Frontal cortex (tissue), 4 donors: ENCODE measurements at places on chromosomes 11 and 22.

- no peak for DNase-seq
Observed at GRCh38 chr11:46117842-46118241, 3.4 kb downstream of the PHF21A start.

- DNase-seq, result no peak
Observed at GRCh38 chr11:26841818-26842473, 120.1 kb upstream of the SLC5A12 start.

DNA sequence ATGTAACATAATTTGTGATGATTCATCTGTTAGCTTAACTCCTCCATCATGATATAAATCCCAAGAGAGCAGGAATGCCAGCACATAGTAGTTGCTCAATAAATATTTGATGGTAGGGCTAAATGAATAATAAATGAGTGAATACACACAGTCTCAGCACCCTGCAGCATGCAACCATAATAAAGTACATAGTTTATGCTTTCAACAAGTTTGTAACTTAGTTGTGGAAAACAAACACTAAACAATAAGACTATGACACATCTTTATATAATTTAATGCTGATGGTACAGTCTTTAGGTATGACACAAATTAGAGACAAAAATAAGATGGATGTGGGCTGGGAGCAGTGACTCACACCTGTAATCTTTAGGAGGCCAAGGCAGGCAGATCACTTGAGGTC, 3.8 kb downstream of the ALKBH8 start:
- no peak for DNase-seq

DNA sequence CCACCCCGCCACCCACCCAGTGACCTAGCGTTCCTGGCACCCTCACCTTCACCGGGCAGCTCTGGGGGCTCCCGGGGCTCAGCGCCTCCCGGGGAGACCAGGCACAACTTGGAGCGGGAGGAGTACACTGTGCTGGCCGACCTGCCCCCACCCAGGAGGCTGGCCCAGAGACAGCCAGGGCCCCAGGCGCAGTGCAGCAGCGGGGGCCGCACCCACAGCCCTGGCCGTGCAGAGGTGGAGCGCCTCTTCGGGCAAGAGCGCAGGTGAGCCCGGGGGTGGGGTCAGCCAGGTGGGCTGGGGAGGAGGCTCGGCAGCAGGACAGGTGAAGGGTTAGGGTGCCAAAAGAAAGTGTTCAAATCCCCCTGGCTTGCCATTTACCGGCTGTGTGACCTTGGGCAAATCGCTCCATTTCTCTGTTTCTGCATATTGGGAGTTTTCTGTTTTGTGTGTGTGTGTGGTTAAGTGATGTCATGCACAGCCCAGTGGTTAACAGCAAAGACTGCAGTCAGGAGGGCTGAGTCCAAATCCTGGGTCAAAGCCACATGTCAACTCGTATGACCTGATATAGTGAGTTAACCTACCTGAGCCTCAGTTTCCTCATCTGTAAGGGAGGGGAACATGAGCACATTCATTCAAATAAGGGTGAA, 29.5 kb downstream of the TRIOBP start:
- no peak for DNase-seq

DNA sequence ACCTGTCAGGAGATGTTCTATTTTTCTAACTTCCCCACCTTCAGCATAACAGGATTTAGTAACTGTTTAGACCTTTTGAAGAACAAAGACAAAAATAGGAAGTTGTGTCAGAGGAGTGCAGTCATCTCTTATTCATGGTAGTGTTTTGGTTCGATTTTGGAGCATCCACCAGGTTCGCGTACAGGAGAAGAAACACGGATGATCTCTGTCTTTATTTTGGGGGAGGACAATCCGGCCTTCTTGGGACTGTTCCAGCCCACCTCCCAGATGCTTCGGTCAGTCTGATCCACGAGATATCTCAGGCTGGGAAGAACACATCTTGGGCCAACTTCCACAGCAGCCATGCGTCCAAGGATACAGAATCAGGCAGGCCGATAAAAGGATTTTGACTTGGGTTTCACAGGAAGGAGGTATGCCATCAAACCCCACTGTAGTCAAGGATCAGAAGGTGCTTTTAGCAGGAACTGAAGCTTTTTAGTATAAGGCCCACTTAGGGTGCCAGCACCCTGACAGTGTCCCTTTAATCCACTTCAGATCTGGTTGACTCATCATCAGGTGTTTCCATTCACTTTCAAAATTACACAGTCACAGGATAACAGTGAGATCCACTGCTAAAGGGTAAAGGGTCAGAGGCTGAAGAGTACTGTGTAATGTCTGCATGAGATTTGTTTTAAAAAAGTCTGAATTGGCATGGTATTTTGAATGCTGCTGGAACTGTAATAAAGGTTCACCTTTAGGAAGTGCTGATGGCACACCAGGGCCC, 16.5 kb downstream of the PATZ1 start:
- DNase-seq, result no peak

GRCh38 chr11:120811199-120811598, 212.7 kb upstream of the TBCEL start:
- DNase-seq, result no peak

DNA sequence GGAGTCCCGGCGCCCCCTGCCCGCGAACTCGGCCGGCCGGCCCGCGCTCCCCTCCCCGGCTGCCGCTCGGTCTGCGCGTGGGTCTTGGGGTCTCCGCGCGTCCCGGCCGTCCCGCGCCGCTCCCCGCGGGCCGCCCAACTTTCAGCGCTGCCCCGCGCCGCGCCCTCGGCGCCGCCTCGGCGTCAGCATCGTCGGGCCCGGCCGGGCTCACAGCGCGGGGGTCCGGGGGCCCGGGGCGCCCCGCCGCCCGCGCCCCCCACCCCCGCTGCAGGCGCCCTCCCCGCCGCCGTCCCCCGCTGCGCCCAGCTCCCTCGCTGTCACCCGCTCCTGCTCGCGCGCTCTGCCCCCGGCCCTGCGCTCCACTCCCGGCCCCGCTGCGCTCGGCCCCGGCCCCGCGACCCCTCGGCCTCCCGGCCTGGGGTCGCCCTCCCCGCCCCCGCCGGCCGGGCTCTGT, at the start of gene KCNJ4:
TSS of gene KCNJ4 (minus strand) at position 124 of the 454 bp plus-strand sequence. CDS start 27,067 bp downstream, outside the sequence.
- no peak for DNase-seq

DNA sequence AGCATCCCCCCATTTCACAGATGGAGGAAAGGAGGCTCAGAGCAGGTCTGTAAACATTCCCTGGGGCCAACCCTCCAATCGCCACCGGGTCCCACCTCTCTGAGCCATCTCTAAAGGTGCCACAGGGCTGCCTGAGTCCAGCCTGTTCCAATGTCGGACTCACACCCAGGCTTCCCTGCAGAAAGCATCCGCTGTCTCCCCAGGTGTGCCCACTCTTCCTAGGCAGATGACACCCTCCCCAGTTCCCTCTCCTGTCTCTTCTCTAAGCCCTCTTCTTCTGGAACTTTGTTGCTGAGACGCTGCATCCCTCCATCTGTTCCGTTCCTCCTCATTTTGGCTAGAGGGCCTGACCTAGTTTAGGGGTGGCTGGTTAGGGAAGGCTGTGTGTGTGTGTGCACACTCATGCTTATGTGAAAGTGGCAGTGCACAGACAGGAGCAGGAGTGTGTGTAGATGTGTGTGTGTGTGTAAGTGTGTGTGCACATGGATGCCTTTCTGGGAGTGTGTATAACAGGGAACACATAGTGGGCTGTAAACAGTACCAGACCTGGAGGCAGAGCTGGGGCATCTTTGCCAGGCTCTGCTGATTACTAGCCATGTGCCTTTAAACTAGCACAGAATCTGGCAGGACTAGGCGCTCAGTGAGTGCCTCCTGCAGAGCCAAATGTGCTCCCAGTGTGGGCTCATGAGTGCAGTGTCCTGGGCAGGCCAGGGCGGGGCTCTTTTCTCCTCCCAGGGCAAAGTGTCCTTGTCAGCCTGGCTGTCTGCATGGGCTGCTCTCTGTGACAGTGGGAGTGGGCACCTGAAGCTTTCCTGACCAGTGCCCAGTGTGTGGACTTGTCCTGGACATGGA, 77.3 kb upstream of the NECTIN1 start:
- DNase-seq, result no peak

- no peak for DNase-seq
Observed at GRCh38 chr22:49765091-49765771, 62.4 kb downstream of the BRD1 start.

DNA sequence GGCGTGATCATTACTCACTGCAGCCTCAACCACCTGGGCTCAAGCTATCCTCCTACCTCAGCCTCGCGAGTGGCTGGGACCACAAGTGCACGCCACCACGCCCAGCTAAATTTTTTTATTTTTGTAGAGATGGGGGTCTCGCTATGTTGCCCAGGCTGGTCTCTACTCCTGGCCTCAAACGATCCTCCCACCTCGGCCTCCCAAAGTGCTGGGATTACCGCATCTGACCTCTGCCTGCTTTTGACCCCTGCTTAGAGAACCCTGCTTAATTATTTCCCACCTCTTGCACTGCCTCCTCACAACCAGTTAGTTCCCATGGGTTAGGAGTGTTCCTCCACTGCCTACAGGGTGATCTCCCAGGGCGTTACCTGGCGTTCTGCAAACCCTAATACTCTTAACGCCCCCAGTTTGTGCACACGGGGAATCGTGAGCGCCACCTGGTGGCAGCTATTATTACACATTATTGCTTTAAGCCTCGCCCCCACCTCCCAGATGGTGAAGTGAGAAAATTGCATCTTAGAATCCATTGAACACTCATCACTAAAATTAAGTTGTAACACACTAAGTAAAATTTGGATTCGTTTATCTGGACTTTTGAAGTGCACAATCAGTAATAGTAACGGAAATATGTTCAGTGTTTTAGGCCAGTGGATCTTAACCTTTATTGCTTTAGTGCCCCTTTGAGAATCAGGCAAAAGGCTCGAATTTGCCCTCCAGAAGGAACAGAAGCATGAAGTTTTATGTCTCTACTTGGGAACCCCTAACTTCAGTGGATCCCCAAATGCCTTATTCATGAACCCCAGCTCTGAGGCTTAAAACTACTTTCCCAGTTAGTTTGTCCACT, 61.4 kb upstream of the ASPHD2 start:
- no peak for DNase-seq

GRCh38 chr22:44759001-44759400, 6.6 kb downstream of the ARHGAP8 start:
- no peak for DNase-seq

DNA sequence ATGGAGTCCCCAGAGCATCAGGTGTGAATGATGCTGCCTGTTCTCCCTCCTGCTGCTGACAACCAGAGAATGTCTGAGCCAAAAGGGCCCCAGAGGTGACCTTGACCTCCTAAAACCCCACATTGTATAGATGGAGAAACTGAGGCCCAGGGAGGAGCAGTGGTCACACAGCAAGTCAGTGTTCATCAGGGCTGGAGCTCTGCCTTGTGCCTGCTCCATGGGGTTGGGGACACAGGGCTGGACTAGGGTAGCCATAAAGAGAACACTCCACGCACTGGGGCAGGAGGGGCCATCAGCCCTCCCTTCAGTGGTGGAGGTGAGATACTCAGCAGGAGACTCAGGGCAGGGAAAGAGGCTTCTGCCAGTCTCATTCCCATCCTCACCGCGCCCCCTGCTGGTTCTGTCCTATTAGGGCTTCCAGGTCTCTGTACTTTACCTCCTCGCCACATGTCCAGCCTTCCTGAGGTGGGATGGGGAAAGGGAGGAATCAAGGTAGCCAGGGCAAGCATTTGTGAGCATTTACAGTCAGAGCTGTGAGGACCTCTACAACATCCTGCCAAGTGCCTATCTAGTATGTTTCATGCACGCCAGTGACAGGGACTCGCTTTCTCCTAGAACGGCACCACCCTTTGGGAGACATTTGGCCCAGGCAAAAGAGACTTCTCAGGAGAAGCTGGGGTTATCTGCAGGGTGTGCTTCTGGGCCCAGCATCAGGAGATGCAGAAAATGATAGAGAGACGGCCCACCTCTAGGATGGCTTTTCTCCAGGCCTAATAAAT, 43.2 kb downstream of the NEU3 start:
- peak; percentile 38 for DNase-seq

DNA sequence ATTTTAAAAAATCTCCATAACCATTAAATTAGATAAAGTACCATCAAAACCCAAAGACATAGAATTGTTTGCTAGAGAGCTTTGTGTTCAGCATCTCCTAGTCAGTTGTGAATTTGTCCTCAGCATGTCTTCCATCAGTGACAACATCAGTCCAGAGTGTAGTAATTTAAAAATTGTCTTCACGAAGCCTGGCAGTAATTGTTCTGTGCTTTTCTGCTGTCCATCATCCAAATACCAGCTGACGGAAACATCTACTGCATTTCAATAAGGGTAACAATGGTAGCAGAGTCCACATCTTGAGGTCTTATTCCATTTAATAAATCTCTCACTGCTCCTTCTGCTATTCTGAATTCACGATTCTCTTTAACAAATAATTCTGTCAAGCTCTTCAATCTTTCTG, 121.5 kb downstream of the ATXN10 start:
- no peak for DNase-seq

DNA sequence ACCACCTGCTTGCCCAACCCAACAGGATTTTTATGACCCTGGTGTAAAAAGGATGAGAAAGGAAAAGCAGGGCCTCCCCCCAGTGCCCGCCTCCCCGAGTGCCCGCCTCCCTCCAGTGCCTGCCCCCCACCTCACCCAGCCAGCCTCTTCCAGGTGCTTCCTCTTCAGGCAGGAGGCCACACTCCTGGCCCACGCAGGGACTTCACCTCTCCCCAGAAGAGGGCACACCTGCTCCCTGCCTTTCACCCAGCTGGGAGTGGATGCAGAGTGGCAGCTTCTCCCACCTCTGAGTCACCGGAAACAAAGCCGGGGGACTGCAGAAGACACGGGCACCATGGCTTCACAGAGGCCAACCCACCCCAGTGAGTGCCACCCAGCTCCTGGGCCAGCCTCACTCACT, 16.1 kb downstream of the CPT1A start:
- no peak for DNase-seq

- DNase-seq, result no peak
Observed at GRCh38 chr11:120133216-120134105, 4.5 kb downstream of the TRIM29 start.
